ENCODE measurements at places on chromosomes 7 and 10.
A peak's percentile ranks its signal among the peaks of the same experiment; 100 is the strongest.

DNA sequence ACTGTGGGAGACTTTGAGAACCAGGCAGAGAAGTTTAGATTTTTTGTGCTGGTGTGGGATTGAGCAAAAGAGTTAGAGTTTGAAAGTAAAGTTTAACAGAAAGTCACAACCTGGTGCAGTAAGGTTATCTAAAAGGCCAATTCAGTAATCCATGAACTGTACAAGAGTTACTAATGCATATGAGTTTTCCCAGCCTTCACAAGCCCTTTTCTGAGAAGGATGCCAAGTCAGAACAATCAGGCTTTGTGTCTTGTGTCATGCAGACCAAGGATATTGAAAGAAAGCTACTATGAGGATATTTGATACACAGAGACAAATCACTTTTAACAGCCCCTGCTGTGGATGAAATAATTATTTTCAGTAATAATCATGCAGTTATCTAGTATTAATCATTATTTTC lies 68.8 kb upstream of the MYO3A start:
- no peak for DNase-seq

DNA sequence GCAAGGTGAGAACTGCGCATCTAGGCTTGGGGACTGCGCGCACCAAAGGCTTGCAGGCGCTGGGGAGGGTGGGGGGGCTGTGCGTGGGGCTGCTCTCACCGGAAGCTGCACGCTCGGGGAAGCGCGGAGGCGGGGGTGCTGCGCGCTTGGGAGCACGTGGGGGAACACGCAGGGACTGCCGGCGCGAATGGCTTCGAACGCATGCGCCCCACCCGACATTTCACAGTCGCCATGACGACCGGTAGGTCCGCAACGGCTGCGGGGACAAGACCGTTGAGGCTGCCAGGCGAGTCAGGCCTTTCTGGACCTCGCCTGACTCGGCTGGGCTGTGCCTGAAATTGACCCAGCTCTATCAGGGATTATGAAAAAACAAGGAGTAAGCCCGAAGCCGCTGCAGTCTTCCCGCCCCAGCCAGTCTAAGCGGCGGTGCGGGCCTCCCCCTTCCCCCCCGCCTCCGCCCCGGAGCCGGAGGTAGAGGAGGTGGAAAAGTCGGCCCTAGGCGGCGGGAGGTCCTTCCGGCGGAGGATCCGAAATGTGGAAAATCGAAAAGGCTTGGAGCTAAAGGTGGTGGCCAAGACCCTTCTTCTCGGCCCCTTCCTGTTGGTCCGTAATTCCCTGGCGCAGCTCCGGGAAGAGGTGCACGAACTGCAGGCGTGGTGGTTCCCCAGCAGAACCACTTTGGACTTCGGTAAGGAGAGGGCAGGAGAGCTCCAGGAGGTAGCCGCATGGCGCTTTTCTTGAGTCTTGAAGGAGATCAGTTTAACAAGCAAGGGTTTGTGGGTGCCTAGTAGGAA lies 34.9 kb upstream of the STEAP1 start:
- DNase-seq = peak; percentile 9

GRCh38 chr7:41792120-41792519 lies 89.2 kb upstream of the INHBA start:
- no peak for DNase-seq

DNA sequence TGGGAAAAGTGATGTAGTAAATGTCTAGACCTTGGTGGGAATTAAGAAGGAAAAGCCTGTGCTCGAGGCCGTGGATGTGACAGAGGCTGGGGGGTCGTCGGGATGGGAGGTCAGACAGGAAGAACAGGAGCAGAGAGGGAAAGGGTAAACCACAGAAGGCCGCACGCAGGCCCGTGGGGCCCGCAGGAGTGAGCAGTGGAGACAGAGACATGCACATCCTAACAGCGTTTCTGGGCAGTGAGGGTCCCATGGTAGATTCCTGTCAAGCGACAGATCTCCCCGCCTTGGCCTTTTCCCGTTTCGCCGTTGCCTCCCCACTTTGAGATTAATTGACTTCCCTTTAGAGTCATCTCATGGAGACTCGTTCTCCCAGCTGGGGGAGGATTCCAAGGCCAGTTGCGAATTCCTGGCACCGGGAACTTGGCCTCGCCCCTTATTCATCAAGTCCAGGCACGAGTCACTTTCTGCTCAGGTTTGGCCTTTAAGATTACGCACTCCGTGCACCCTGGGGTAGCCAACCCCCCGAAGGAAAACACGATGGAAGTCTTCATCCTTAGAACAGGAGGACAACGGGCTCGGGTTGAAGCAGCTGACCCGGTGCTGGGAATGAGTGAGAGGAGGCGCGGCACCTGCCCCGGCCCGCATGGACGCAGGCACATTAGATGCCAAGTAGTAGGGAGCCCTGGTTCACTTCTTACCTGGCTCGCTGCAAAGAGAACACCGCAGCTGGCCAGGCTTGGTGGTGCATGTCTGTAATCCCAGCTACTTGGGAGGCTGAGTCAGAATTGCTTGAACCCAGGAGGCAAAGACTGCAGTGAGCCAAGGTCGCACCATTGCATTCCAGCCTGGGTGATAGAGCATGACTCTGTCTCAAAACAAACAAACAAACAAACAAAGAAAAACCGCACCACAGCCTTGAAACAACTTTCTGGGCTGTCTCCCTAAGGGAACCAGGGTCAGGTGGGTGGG lies 315.2 kb upstream of the SHH start:
- DNase-seq = no peak

DNA sequence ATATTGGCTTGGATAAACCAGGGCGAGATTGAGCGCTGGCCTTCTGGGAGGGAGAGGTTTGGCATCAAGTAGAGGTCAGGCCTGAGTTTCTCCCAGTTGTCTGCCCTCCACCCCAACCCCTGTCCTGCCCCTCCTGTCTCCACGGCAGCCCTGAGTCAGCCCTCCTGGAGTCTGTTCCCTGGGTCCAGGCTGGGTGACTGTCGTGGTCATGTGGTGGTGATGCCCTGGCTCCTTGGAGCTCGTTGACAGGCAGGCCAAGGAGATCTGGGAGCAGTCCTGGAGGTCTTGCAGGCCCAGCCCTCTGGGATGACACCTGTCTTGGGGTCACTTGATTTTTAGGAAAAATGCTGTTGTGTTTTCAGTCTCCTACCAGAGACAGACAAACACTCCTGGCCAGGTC lies 53.6 kb upstream of the PODXL start:
- DNase-seq = no peak

GRCh38 chr10:112744181-112745096 lies 205.6 kb upstream of the TCF7L2 start:
- DNase-seq = peak; percentile 83

DNA sequence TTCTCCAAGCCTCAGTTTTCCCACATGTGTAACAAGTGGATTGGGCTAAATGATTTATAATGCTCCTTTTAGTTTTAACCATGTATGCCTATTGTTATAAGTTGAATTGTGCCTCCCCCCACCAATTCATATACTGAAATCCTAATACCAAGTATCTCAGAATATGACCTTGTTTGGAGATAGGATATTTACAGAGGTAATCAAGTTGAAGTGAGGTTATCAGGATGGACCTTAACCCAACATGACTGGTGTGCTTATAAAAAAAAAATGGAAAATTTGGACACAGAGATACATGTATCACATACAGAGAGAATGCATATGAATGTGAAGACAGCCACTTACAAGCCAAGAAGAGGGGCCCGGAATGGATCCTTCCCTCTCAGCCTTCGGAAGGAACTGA lies 117.9 kb upstream of the HABP2 start:
- no peak for DNase-seq

DNA sequence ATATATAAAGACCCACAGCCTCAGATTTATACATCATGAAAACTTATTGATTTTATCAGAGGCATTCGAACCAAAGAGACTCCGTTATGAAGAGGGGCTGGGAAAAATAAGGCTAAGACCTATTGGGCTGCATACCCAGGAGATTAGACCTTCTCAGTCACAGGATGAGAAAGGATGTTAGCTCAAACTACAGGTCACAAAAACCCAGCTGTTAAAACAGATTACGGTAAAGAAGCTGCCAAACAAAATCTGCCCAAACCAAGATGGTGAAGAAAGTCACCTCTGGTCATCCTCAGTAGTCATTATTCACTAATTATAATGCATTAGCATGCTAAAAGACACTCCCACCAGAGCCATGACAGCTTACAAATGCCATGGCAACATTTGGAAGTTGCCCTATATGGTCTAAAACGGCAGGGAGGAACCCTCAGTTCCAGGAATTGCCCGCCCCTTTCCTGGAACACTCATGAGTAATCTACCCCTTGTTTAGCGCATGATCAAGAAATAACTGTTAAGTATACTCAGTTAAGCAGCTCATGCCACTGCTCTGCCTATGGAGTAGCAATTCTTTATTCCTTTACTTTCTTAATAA lies 362.5 kb upstream of the PCDH15 start:
- DNase-seq = no peak

DNA sequence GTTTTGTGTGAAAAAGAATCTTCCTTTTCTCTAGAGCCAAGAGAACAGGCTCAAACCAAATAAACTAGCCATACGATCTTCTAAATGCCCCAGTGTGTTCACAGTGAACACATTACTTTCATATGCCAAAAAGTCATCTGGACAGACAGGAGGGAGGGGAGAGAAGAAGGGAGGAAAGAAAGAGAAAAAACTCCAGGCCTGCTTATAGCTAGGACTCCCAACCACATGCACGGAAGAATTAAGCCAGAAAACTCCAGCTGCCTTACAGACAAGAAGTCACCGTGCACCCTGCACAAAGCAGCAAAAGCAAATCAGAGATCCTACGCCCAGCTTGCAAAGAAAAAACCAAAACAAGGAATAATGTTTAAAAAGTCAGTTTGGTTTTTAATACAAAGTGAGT lies 34.3 kb downstream of the SNX8 start:
- no peak for DNase-seq

DNA sequence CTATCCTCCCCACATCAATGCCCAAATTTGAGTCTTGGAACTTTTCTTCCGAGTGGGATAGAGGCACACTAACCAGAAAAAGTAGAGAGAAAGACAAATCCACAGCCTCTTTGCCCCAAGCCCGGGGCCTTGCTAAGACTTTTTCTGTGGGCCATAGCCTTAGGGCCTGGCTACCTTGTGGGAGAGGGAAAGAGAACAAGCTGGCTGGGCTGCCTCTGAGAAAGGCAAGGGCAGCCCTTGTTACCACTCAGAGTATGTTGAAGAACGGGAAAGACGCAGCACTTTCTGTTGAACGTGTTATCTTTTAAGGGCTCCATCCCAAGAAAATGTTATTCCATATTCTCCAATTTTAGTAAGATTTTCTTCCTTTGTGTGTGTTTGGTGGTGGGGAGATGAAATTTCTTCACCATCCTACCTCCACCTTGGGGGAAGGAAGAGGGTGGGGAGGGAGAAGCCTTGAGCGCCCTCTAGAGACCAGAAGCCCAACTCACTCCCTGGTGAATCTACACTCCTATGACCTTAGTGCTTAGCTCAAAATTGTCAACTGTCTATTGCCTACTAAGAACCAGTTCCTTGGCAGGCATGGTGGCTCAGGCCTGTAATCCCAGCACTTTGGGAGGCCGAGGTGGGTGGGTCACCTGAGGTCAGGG lies 3.9 kb upstream of the NRF1 start:
- DNase-seq = peak; percentile 28

GRCh38 chr7:2757361-2757903 lies 69.4 kb downstream of the AMZ1 start:
- DNase-seq = no peak

DNA sequence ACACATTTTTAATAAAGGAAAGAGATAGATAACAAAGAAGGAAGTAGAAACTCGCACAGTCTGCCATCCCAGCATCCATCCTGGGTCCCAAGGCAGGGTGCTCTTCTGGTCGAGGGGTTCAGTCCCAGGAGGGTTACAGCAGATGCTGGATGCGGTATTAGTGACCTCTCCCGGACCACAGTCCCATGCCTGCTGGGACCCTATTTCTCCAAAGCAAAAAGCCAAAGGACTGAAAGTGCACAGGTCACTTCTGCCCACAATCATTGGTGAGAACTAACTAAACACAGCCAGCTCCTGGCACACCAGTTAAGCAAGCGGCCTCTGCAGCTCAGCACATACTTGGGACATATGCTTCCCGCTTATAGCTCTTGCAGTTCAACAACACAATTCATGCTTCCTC lies 96.1 kb upstream of the HABP2 start:
- no peak for DNase-seq

DNA sequence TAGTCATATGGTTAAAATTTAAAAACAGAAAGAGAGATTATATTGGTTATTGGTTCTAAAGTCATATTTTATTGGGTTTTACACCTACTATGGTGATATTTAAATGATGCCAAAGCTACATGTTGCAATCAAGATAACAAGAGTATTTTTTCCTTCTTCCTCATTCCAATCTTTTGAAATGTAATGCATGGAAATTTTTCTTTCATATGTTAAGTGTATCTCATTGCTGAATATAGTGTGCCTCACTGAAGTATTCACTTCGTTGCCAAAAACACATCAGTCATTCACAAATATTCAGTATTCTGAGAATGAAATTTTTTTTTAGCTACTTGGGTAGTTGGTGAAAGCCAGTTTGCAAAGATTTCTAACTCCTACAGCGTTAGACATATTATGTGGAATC lies 19.5 kb downstream of the HDAC9 start:
- DNase-seq = no peak

DNA sequence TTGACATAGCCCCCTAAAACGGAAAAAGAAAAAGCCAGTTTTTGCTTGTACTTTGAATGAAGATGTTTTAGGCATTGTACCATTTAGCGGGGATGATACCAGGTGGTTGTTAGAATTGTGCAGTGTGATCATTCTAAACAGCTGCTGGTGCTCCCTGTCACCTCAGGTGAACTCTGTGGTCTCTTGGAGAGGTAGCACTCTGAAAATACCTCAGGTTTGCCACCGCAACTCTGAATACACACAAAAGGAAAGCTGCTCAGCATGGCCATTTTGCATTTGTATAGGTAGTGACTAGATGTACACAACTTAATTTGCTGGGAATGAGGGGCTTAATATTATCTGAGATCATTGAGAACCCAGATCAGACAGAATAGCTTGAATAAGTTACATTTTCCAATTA lies 52.6 kb downstream of the PLEKHA8 start:
- no peak for DNase-seq

GRCh38 chr7:22386865-22387264 lies 29.9 kb upstream of the RAPGEF5 start:
- DNase-seq = no peak

DNA sequence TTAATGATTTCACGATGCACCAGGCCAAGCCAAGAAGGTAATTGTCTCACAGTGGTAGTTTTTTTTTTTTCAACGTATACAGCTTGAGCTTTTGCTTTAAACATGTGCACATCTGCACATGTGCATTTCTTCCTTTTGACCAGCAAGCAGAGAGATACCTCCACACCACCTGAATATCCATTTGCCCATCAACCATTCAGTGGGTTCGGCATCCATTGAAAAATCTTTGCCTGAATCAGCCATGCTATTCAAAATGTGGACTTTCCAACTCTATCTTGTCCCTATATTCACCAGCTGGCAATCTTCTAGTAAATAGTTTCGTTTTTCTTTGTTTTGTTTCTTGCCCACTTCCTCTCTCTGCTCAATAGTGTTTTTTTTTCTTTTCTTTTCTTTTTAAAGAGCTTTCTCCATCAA lies 7.7 kb upstream of the TRA2A start:
- no peak for DNase-seq

GRCh38 chr10:123009105-123009820 lies 457 bp downstream of the ACADSB start:
- peak; percentile 62 for DNase-seq

GRCh38 chr7:159127691-159128642 lies 16.7 kb downstream of the VIPR2 start:
- DNase-seq = no peak

GRCh38 chr7:151837285-151838042 lies 39.5 kb downstream of the PRKAG2 start:
- peak; percentile 48 for DNase-seq

GRCh38 chr7:55774327-55775050 lies 88.1 kb downstream of the SEPTIN14 start:
- DNase-seq = no peak

- DNase-seq = peak; percentile 93
These were observed 76.3 kb downstream of the CLIP2 start for GRCh38 chr7:74365322-74366022.
